Naive thymus-derived CD8-positive, alpha-beta T cell (primary cell): ENCODE measurements at places on chromosomes 4 and X.

GRCh38 chr4:75180790-75181776 is 248.2 kb downstream of the PARM1 start:
- no peaks in the 10 kb centered on the region for H3K36me3 ChIP-seq
- peaks cover 14% of the 10 kb centered on the region for H3K27me3 ChIP-seq
- H3K4me3 ChIP-seq, result no peak overlapping the region
- H3K4me1 ChIP-seq, result no peaks in the 10 kb centered on the region
- H3K27ac ChIP-seq, result no peak overlapping the region

DNA sequence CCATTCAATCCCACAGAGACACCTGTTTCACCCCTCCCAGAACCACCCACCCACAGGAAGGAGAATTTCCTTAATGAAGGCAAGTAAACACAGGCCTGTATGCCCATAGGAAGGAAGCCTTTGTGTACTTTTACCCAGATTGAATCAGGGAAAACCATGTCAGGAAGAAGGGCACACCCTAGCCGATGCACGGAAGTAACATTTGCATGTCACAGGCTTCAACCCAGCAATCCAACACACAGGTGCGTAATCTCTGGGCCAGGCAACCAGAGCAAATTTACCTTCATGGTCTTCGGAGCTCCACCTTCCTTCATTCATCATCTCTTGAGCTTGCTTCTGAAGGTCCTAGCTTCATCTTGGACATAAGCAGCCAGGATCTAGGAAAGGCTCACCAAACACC is 206.3 kb downstream of the SHROOM3 start:
- peaks cover 13% of the 10 kb centered on the region for H3K27me3 ChIP-seq
- H3K4me1 ChIP-seq, result no peaks in the 10 kb centered on the region
- H3K4me3 ChIP-seq, result no peak overlapping the region
- no peak overlapping the region for H3K27ac ChIP-seq
- H3K36me3 ChIP-seq, result no peaks in the 10 kb centered on the region

GRCh38 chrX:120120223-120120622 is 4.5 kb upstream of the RHOXF1 start:
- H3K4me3 ChIP-seq, result no peak overlapping the region
- no peak for DNase-seq
- H3K36me3 ChIP-seq, result no peaks in the 10 kb centered on the region

DNA sequence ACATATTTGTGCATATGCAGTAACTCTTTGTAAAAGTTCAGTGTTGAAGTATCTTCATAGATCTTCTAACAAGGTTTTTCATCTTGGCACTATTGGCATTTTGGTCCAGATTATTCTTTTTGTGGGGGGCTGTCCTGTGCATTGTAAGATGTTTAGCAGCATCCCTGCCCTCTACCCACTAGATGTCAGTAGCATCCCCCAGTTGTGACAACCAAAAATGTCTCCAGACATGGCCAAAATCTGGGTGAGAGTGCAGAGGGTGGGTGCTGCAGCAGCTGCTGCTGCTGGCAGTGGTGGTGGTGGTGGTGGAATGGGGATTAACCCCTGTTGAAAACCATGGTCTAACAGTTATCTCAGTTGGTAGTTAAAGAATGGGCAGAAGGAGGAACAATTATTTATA is 370.0 kb downstream of the GPAT3 start:
- no peaks in the 10 kb centered on the region for H3K4me1 ChIP-seq
- no peak overlapping the region for H3K27ac ChIP-seq
- peaks cover 4% of the 10 kb centered on the region for H3K27me3 ChIP-seq
- H3K36me3 ChIP-seq, result no peaks in the 10 kb centered on the region
- H3K4me3 ChIP-seq, result no peak overlapping the region

- no peak overlapping the region for H3K4me3 ChIP-seq
- DNase-seq, result no peak
- no peaks in the 10 kb centered on the region for H3K36me3 ChIP-seq
- no peak overlapping the region for H3K27ac ChIP-seq
- H3K27me3 ChIP-seq, result no peaks in the 10 kb centered on the region
- no peaks in the 10 kb centered on the region for H3K4me1 ChIP-seq
Observed at GRCh38 chrX:44435047-44435446, 91.6 kb upstream of the EFHC2 start.

DNA sequence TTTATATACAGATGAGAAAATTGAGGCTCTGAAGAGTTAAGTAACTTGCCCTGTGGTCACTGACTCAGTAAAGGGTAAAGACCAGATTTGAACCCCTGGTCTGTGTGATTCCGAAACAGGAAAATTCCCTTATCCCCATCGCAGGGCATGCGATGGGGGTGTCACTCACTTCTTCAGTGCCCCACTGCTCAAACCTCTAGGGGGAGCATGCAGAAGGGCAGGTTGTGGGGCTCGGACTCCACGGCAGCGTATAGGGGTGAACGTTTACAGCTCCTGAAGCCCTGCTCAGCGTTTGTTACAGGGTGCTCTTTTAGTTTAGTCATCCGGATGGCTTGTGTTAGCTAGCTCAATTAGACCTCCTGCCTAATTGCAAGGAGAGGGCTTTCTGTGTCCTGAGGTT is 3.7 kb upstream of the EXOC1 start:
- DNase-seq, result no peak
- no peaks in the 10 kb centered on the region for H3K36me3 ChIP-seq
- H3K27ac ChIP-seq, result no peak overlapping the region
- H3K4me1 ChIP-seq, result peaks cover 16% of the 10 kb centered on the region

DNA sequence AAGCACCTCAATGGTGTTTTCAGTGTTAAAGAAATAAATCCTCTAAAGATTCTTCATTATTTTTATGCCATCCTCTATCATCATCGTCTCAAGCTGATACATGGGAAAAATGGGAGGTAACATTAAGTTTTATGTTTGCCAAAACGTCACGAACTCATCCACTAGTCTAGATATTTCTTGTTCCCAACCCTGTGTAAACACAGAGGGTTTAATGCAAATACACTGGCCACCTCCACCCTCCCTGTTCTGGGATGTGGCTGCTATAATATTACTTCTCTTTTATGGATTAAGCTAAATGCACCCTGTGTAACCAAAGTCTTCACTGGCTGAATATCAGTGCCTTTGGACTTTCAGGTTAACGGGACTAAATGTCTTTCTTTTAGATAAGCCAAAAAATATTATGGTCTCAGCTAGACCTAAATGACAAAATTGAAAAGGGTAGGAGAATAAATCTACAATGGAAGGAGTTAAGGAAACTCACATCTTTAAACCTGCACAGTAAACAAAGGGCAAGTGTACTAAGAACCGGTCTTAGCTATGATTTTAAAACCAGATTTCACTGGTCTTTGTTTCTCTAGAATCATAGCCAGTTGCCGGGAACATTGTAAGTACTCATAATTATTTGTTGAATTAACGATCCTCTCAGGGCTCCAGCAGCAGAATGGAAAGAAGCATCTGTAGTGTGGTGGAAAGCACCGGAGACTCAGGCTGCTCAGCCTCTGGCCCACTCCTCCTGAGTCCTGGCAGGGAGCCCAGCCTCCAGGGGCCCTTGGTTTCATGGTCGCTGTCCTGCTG is 103.5 kb upstream of the NOCT start:
- H3K27me3 ChIP-seq, result peaks cover 6% of the 10 kb centered on the region
- H3K4me1 ChIP-seq, result no peaks in the 10 kb centered on the region
- H3K36me3 ChIP-seq, result no peaks in the 10 kb centered on the region
